ENCODE measurements at places on chromosomes 3 and 15.
A peak's percentile ranks its signal among the peaks of the same experiment; 100 is the strongest.

GRCh38 chr15:99239545-99240198 lies 9.7 kb downstream of the TTC23 start:
- no peak for DNase-seq

DNA sequence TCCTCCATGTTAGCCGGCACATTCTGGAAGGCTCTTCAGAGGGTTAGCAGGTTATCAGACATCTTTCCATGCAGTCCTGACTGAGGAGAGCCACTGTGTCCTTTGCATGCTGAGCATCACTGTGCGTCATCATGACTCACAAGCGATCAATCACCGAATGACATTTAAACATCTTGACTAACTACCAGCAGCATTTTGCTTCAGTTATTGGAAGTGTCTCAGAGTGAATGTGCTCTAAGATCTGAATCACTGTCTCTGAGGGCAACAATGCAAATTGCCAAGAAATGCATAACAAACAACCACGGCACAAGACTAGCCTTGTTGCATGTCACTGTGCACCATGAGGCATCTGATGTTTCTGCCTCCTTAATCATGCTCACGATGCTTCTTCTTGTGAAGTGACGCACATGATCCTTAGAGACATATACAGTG lies 18.3 kb upstream of the ATP8B4 start:
- DNase-seq = no peak

DNA sequence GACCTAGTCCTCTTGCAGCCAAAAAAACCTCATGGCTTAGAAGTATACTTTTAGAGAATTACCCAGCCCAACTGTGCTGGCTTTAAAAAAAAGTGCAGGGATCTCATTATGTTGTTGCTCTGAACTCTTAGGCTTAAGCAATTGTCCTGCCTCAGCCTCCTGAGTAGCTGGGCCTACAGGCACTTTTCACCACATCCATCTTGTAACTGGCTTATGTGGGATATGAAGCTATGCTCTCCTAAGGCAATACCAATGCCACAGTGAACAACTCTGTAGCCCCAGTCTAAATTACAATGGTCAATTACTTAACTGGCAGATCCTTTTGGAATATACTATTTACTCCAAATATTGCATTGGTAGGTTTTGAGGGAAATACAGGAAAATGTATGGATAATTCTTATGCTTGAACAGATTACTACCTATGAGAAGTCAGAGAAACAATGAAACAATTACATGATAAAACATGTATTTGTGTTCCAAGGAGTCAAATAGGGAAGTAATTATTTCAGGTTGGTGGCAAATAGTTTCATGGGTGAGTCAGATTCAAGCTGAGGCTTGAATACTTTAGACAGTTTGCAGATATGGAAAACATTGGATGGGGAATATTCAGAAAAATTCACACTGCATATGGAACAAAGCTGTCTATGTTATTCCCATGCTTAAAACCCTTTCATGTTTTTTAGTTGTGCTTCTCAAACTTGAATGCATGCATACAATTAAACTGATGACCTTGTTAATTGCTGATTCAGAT lies 34.6 kb upstream of the GPR149 start:
- no peak for DNase-seq

GRCh38 chr3:155727836-155728235 lies 17.0 kb downstream of the PLCH1 start:
- DNase-seq = no peak

- DNase-seq = no peak
These were observed 45.0 kb downstream of the KLF13 start for GRCh38 chr15:31371520-31372240.

GRCh38 chr15:99265541-99266070 lies 14.3 kb downstream of the LRRC28 start:
- no peak for DNase-seq

DNA sequence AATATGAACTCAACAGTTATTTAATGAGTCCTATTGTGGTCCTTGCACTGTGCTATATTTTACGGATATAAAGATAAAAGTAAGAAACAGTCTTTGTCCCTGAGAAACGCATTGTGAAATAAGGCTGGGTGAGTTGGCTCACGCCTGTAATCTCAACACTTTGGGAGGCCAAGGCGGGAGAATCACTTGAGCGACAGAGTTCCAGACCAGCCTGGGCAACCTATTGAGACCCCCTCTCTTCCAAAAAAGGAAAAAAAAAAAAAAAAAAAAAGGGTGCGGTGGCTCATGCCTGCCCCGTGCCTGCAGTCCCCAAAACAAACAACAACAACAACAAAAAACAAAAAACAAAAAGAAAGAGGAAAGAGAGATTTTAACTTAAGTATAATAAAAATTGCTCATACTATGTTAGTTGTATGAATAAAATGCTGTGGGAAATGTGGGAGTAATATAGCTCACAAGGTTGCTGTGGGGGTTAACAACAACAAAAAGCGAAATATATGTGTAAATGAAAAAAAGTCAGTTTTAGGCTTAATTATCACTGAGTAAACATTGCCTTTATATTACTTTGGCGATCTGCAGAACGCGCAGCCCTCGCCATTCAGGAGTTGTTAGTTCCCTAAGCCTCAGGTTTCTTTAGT lies 461 bp upstream of the FNDC3B start:
- no peak for DNase-seq

DNA sequence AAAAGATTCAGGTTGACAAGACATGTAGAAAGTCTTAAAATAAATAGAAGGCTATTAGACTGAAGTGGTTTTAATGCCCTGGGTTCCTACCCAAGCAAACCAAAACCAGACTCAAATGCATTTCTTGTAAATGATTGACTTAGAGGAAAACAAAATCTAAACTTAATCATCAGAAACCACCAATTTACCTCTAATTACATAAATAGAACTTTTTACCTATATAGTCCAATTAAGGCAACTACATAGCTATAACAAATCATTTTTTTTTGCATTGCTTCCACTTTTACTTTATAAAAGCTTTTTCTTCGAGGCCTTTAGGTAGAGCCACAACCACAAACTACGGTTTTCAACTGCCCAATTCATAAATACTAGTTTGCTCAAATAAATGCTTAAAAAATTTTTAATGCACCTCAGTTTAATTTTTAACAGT lies 231.3 kb upstream of the ARHGEF26 start:
- DNase-seq = no peak

GRCh38 chr3:185729337-185730055 lies 95.3 kb downstream of the IGF2BP2 start:
- DNase-seq = no peak

DNA sequence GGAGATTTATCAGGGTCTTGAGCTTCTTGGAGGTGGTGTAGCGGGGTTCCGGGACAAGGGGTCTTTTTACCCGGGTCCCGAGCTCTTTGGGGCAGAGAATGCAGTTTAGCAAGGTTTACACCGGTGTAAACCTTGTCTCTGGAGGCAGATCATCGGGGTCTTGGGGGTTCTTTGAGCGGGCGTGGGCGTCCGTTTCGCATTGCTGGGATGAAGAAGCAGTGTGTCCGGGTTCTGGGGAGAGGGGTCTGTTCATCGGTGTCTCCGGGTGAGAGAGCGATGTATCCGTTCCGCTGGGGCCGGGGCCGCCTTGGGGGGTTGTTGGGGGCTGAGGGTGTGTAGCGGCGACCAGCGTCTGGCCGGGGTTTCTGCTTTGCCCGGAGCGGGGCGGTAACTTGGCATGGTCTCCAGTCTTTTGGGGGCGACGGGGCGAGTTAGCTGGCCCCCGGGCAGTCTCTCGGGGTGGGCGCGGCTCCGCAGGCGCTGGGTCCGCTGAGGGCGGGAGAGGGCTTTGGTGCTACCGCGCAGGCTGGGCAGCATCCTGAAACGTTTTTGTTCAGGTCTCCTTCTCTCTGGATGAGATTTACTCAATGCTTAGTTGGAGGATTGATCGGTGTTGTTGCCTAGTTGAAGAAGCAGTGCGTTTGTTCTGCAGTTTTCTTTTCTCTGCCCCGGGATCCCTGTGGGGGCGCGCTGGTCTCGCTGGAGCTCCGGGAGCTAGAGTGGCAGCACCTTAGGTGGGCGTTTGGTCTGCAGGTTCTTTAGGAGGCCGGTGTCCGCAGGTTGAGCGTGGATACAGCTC lies 843 bp downstream of the GLCE start:
- DNase-seq = peak; percentile 3

- DNase-seq = no peak
These were observed 230.4 kb upstream of the CHRM5 start for GRCh38 chr15:33737687-33738601.

- no peak for DNase-seq
These were observed 229.5 kb downstream of the SHQ1 start for GRCh38 chr3:72618739-72619138.

GRCh38 chr3:4523710-4524698 lies 30.9 kb downstream of the ITPR1 start:
- no peak for DNase-seq

DNA sequence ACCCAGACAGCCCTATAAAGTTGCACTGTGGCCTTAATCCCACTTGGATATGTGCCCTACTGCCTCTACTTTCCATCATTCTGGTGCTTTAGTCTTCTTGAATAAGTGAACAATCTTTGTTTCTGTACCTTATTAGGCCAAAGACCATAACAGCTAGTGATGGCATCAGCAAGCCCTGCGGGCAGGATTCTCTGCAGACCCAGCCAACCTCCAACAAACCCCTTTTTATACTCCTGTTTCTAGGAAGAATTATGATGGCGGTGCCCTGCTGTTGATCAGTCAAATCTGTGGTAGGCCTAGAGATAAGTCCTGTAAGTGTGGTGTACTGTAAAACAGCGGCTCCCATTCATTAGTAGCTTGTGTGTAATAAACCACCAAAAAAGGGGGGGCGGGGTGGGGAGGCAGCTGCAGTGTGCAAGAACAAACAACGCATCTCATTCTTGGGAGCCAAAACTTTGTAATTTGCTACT lies 40.5 kb downstream of the SOX2 start:
- DNase-seq = no peak

DNA sequence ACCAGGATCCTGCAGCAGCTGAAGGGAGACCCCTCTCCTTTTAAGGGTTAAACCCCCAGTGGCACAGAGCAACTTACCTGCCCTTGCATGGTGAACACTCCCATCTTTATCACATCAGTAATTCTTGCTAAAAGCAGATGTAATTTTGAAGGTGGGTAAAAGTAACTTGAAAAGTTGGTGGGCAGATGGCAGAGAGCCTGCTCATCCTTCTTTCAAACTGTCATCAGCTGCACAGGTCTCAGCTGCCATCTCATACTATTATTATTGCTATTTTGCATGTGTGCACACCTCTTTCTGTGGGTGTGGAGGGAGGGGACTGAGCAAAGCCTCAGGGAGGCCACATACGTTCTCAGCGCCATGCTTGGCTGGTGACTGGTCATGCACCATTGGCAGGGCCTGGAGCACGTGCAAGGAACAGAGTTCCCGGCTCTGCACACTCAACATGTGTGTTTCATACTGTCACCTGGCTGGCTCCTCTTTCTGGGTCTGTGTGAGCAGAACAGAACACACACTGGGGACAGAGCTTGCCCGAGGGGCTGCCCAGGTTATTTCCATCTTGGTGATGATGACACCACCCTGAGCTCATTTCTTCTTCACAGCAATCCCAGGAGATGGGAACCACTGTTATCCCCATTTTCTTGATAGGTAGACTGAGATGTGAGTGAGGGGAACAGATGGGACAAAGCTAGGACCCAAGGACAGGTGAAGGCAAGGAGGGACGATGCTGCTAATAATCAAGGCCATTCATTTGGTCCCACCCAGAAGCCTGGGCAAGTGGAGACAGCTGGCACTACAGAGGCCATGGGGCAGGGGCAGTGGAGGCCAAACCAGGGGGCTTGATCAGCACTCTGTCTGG lies 95.8 kb upstream of the KLF13 start:
- no peak for DNase-seq

- no peak for DNase-seq
These were observed 150.0 kb downstream of the CLSTN2 start for GRCh38 chr3:140085001-140085400.

GRCh38 chr15:58074452-58074851 lies 8.9 kb upstream of the ALDH1A2 start:
- no peak for DNase-seq

GRCh38 chr3:141952611-141953010 lies 76.2 kb downstream of the ATP1B3 start:
- DNase-seq = no peak

GRCh38 chr3:100756441-100756840 lies 47.1 kb downstream of the TFG start:
- no peak for DNase-seq

GRCh38 chr3:127644641-127645370 lies 15.8 kb downstream of the PODXL2 start:
- no peak for DNase-seq

DNA sequence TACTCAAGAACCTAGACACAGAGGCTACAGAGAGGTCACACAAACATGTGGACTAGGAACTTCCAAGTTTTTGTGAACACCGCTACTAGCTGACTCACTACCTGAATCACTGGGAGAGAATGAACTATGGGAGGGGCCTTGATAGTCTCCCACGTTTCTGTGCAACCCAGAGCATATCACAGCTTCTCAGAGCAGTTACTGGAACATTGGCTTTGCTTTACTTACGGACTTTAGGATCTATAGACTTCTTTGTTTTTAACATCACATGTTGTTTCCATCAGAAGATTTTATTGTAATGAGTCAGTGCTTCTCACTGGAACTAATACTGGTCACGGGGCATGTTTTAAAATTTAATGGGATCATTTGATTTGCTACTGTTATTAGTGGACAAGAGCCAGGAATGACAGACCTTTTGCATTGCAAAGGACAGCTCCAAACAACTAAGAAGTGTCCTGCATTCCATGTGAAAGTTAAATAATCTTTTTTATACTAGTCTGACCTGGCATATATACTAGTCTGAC lies 35.6 kb downstream of the RTP4 start:
- DNase-seq = no peak

DNA sequence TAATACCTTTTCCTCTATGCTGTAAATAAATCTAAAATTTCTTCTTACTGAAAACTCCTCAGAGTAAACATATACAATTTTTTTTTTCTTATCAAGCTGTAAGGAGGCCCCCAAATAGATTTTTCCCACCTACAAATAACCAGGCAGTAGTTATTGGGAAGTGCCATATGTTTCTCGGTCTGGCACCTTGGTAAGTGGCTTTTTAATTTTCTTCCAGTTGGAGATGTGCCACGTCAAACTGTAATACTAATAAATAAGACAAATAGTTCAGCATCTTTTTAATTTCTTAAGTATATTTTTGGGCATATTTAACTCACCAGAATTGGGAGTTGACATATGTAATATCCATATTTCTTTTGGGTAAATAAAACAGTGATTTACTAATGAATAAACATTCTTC lies 346.3 kb downstream of the DIPK2A start:
- no peak for DNase-seq

GRCh38 chr3:159669766-159670165 lies 318.9 kb upstream of the IL12A start:
- no peak for DNase-seq
